ENCODE measurements at places on chromosomes 16 and 17. TPM values are rescaled to one million over a fixed set of nuclear protein-coding genes. Genes with fewer than 3 reads are reported as not detected.

The ZNF19 gene
- 2.1 TPM for total RNA-seq

The HOXB4 gene
- total RNA-seq: 0.65 TPM

The DRC3 gene
- total RNA-seq: 1.5 TPM

The ALDH3A1 gene
- total RNA-seq: 0.33 TPM

The KRT33A gene
- not detected for total RNA-seq

The CLEC18B gene
- total RNA-seq: 1.3 TPM

The PRAC2 gene
- total RNA-seq: not detected

The MYL11 gene
- total RNA-seq: not detected

The KCNH6 gene
- not detected for total RNA-seq

The GGT6 gene
- total RNA-seq: 1.1 TPM

The FBXW10 gene
- 0.05 TPM for total RNA-seq

The INCA1 gene
- 0.28 TPM for total RNA-seq

The CIBAR2 gene
- not detected for total RNA-seq

- no peak for DNase-seq
- no peaks in the 10 kb centered on the region for H3K27me3 ChIP-seq
- peaks cover 19% of the 10 kb centered on the region for H3K4me1 ChIP-seq
Measured at GRCh38 chr17:82060001-82060380, 5.6 kb downstream of the DUS1L start.

- H3K4me3 ChIP-seq: no peak overlapping the region
- DNase-seq: peak; percentile 58
- no peaks in the 10 kb centered on the region for H3K27me3 ChIP-seq
- H3K27ac ChIP-seq: no peak overlapping the region
- peaks cover 8% of the 10 kb centered on the region for H3K4me1 ChIP-seq
Measured at GRCh38 chr17:79923974-79924638, 84.9 kb upstream of the CBX4 start.

DNA sequence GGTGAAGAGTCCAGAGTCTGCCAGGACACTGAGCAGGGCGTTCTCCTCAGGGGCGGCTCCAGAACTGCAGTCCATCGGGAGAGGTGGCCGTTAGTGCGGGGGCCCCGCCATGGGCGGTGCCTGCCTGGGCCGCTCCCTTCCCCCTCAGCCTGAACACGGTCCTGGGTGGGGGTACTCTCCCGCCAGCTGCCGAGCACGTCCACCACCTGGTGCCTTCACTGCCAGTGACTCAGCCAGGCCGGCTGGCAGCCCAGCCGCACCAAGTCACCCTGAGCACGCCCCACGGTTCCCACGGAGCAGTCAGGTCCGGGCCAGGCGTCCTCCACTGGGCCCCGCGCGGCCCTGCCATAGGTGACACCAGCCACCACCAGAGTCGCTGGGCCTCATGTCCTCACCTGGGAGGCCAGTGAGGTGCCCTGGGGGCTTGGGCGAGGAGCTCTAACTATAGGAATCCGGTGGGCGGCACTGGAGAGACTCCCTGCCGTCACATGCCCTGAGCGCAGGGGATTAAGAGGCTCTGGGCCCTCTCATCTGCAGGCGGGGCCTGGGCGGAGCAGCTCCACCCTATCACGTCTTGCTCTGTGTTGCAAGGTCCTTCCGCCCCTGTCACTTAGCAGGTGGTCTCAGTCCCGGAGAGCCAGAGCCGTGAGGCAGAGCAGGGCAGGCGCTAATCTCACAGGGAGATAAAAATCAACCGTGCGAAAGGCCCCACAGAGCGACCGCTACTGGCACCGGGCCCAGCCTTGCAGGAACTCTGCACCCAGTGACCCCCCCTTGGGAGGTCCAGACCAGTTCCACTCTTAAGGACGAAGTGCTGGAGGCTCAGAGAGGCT lies 14.3 kb downstream of the PIEZO1 start:
- H3K4me3 ChIP-seq: no peak overlapping the region
- DNase-seq: peak; percentile 73
- H3K27me3 ChIP-seq: no peaks in the 10 kb centered on the region
- no peaks in the 10 kb centered on the region for H3K36me3 ChIP-seq

- H3K4me3 ChIP-seq: peak within 1 kb of the TSS; percentile 64
- H3K36me3 ChIP-seq: no peaks in the 10 kb centered on the region
- DNase-seq: peak; percentile 72
- H3K4me1 ChIP-seq: peaks cover 18% of the 10 kb centered on the region
Measured at GRCh38 chr16:30183233-30184095, at the start of gene CORO1A. Gene CORO1A, plus strand, starts transcription at chr16:30183602. Its CDS starts 1,608 bp downstream, at chr16:30185210.

GRCh38 chr17:65154770-65155589 lies 17.8 kb downstream of the RGS9 start:
- H3K4me3 ChIP-seq: no peak overlapping the region
- DNase-seq: no peak
- no peaks in the 10 kb centered on the region for H3K27me3 ChIP-seq
- no peaks in the 10 kb centered on the region for H3K36me3 ChIP-seq
- H3K27ac ChIP-seq: no peak overlapping the region

GRCh38 chr17:3848229-3848835 lies 2.3 kb upstream of the NCBP3 start:
- H3K4me3 ChIP-seq: no peak overlapping the region
- DNase-seq: no peak
- no peaks in the 10 kb centered on the region for H3K36me3 ChIP-seq
- peaks cover 18% of the 10 kb centered on the region for H3K4me1 ChIP-seq
- no peaks in the 10 kb centered on the region for H3K27me3 ChIP-seq

GRCh38 chr16:64174327-64174726 lies 947.5 kb downstream of the CDH11 start:
- no peak overlapping the region for H3K27ac ChIP-seq
- H3K4me3 ChIP-seq: no peak overlapping the region
- no peak for DNase-seq
- no peaks in the 10 kb centered on the region for H3K36me3 ChIP-seq

GRCh38 chr17:44522883-44523671 lies 19.9 kb upstream of the GPATCH8 start:
- H3K36me3 ChIP-seq: no peaks in the 10 kb centered on the region
- no peak overlapping the region for H3K27ac ChIP-seq
- peak; percentile 63 for DNase-seq
- no peaks in the 10 kb centered on the region for H3K27me3 ChIP-seq
- H3K4me1 ChIP-seq: no peaks in the 10 kb centered on the region

GRCh38 chr17:2395258-2396181 lies 5.3 kb downstream of the MNT start:
- H3K27ac ChIP-seq: peak overlapping the region; percentile 100
- peaks cover 16% of the 10 kb centered on the region for H3K4me1 ChIP-seq
- DNase-seq: no peak
- no peak overlapping the region for H3K4me3 ChIP-seq
- no peaks in the 10 kb centered on the region for H3K27me3 ChIP-seq
- no peaks in the 10 kb centered on the region for H3K36me3 ChIP-seq

GRCh38 chr17:16455997-16456741 lies 35.8 kb downstream of the LRRC75A start:
- DNase-seq: no peak
- H3K4me1 ChIP-seq: no peaks in the 10 kb centered on the region
- H3K36me3 ChIP-seq: no peaks in the 10 kb centered on the region
- H3K4me3 ChIP-seq: no peak overlapping the region

DNA sequence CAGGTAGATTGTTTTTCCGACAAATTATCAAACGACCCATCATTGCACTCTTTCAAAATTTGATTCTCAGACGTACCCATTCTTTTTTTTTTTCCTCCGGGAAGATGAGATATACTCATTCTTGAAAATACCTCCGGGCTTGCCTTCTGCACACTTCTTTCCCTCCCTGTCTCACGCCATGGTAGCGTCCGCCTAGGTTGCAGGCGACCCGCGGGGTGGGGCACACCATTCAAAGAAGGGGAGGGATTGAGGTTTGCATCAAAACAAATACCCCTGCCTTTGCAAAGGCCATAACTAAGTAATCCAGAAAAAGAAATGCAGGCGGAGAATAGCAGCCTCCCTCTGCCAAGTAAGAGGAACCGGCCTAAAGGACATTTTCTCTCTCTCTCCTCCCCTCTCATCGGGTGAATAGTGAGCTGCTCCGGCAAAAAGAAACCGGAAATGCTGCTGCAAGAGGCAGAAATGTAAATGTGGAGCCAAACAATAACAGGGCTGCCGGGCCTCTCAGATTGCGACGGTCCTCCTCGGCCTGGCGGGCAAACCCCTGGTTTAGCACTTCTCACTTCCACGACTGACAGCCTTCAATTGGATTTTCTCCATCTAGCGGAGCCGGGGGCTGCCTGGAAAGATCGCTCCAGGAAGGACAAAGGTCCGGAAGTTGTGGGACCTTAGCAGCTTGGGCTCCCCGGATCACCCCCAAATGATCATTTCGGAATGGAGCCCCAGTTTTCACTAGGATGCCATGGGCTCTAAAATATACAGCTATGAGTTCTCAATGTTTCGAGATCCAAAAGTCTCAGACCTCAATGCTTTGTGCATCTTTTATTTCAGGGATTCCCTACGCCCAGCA lies 843 bp downstream of the TP53 start:
- H3K27me3 ChIP-seq: no peaks in the 10 kb centered on the region
- no peaks in the 10 kb centered on the region for H3K36me3 ChIP-seq
- H3K27ac ChIP-seq: peak overlapping the region; percentile 93
- peak; percentile 81 for DNase-seq

DNA sequence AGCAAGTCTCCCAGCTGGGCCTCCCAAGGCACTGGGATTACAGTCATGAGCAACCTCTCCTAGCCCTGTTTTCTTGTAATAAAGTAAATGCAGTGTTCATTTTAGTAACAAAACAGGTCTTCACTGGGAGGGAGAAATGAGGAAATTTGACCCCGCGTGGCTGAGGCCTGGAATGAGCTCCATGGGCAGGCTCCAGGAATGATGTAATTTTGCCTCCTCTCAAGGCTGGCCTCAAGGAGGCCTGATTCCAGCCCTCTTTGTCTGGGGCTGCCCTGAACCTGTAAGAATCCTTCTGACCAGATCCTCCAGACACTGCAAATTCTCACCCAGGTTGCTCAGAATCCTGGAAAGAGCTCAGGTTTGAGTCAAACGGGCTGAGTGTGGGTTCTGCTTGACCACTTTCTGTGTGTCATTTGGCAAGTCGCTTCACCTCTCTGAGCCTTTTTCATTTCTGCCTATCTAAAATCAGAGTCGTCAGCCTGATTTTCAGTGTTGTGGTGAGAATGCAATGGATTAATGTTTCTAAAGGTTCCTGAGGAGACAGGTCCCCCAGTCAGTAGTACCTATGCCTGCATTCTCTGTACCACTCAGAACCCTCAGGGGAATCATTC lies 57.1 kb downstream of the RAB11FIP4 start:
- no peaks in the 10 kb centered on the region for H3K4me1 ChIP-seq
- H3K36me3 ChIP-seq: no peaks in the 10 kb centered on the region
- DNase-seq: no peak
- H3K27ac ChIP-seq: no peak overlapping the region
- H3K4me3 ChIP-seq: no peak overlapping the region

- peaks cover 7% of the 10 kb centered on the region for H3K4me1 ChIP-seq
- H3K4me3 ChIP-seq: no peak overlapping the region
- no peaks in the 10 kb centered on the region for H3K27me3 ChIP-seq
- DNase-seq: no peak
- H3K27ac ChIP-seq: peak overlapping the region; percentile 82
Measured at GRCh38 chr16:13909872-13910303, 10.1 kb upstream of the ERCC4 start.

Data from liver (tissue), 10 donors.